ENCODE measurements at places on chromosomes 13 and 19.
A peak's percentile ranks its signal among the peaks of the same experiment; 100 is the strongest.

DNA sequence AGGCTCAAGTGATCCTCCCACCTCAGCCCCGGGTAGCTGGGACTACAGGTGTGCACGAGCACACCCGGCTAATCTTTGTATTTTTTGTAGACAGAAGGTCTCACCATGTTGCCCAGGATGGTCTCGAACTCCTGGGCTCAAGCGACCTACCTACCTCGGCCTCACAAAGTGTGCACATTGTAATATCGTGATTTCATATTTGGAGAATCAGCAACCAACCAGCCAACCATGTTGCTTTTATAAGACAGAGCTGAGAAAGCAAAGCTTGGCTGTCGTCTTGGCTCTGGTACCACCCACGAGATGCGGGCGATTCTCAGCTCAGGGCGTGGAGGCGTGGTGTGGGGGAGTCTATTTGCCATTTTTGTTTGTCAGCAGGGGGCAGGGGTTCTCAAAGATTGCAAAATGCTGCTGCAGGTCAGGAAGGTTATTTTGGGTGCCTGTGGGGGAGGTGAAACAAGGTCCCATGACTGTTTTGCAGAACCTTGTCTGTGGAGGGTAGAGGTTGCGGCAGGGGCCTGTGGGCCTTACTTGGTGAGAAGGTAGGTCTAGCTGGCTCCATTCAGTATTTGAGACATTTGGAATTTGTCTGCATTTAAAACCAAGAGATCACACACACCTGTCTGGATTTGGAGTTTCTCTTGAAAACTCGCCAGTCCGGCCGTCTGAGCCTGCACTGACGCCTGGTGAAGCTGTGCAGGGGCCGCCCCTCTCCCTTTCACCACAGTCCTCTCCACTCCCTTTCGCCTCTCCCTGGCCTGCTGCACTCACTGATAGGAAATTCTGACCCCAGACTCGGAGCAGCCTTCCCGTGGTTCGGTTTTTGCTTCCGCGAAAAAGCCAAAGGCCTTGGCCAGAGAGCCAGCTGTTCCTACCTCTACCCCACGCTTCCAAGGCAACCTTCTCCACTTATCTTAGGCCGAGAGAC lies 15.4 kb downstream of the TNFAIP8L1 start:
- DNase-seq, result no peak

DNA sequence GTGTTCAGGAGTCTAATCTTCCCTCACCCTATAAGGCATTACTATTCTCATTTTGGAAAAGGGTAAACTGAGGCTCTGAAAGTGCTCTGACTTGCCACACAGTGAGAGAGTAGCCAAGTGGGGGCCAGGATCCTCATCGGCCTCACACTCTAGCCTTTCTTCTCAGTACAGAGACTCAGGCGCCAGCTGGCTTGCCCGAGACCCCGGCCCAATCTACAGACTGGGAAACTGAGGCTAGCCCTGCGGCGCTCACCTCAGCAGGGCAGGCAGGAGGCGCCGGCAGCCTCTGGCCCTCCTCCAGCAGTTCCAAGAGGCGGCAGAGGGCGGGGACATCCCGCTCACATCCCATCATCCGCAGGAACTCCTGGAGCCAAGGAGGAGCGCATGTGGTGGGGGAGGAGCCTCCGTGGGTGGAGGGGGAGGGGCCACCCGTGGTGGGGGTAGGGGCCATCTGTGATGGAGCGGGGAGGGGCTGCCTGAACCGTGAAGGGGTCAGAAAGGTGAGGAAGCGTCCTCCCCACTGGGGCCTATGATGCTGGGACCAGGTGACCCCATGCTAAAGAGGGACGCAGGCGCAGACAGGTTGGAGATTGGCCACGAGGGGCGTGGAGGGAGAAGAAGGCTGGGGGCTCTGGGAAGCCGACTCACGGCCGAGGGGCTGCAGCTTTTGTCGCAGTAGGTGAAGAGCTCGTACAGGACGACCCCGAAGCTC lies 8.7 kb upstream of the INSL3 start:
- no peak for DNase-seq

DNA sequence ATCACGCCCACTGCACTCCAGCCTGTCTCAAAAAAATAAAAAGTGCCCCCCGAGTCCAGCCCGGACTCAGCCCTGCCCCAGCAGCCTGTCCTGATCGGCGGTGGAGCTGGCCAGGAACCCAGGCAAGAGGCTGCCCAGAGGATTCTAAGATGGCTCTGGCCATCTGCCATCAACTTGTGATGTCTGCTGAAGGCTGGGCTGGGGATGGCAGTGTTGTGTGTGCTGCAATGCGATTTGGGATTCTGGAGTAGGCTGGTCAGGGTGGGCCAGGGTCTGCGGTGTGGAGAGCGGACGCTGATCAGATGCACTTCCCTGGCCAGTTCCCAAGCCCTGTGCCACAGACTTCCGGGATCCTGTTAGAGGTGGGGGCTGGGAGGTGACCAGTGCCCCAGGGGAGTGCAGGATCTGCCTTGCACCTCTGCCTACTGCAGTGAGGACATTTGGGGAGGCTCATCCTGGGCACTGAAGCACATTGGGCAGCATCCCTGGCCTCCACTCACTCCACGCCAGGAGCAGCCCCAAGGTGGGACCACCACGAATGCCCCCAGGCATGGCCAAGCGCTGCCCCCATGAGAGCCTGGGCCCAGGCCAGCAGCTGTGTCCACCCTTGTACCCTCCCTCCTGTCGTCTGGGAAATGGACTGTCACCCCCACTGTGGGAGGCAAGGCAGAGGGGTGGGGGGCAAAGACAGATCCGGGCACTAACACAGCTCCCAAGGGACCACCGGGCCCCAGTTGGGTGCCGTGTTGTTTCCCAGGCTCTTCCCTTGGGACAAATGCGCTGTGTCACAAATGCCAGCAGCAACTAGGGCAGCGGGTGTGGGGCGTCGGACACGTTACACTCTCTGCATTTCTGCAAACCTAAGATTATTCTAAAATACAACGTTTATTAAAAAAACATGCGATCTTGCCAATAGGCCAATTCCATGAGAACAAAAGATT lies 3.4 kb upstream of the TBXA2R start:
- DNase-seq, result no peak

GRCh38 chr19:38737281-38737865 lies 6.9 kb downstream of the CAPN12 start:
- DNase-seq, result peak; percentile 2

DNA sequence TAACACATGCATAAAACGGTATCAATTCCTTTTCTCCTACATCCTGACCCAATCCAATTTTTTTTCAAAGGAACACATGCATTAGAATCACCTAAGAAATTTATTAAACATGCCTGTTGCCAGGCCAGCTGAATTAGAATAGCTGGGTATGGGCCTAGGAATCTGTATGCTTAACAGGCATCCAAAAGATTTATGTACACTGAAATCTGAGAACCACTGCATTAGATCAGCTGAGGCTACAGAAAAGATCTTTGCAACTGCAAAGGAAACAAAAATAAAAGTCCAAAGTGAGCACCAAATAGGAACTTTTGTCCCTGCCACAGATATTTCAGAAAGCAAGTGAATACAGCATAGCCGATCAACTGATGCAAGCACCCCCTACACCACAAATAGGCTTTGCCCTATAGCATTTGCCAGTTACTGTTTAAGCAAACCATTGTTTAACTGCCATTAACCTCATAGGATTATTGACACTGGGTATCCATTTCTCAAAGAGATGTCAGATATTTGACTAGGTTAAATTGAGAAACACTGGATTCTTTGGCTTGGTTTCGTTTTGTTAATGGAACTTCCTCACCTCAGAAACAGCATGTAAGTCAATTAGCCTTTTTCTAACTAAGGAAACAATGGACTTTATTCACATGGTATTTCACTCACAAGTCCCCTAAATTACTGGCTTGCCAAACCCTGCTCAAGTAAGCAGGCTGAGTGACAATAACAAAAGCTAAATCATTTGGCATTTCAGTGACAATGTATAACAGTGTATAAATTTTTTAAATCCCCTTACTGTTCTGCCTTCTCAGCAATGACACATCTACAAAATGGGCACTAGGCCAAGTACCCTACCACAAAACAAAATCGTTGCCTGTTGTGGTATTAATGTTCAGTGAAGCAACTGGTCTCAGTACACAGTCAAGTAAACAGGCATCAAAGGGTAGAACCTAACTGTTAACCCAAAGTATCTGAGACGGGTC lies 67.8 kb downstream of the SUCLA2 start:
- DNase-seq, result peak; percentile 5

GRCh38 chr19:33818411-33818810 lies 21.7 kb downstream of the KCTD15 start:
- no peak for DNase-seq

GRCh38 chr19:4439243-4439642 lies 18.4 kb downstream of the UBXN6 start:
- DNase-seq, result no peak

DNA sequence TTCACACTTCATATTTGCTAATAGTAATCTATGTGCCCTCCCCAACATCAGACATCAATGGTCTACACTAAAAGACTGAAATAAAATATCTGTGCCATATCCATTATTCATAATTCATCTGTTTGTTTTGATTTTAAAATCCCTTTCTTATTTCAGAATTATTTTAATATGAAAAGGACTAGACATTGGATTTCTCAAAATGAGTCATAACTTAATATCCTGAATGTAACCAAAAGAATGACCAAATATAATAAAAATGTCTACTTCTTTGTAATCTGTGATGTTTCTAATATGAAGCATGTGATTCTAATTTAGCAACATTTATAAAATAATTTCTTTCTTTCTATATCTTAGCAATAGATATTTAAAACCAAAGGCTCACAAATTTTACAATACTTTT lies 64.9 kb downstream of the MZT1 start:
- DNase-seq, result no peak

GRCh38 chr13:73833325-73834070 lies 300.7 kb downstream of the KLF12 start:
- no peak for DNase-seq

- no peak for DNase-seq
These were observed at the start of gene ING1 for GRCh38 chr13:110713642-110713952. ING1 (plus strand) TSS chr13:110713700; CDS start chr13:110714150, 450 bp downstream.

GRCh38 chr13:92355213-92355612 lies 871.4 kb upstream of the GPC6 start:
- DNase-seq, result peak; percentile 32

DNA sequence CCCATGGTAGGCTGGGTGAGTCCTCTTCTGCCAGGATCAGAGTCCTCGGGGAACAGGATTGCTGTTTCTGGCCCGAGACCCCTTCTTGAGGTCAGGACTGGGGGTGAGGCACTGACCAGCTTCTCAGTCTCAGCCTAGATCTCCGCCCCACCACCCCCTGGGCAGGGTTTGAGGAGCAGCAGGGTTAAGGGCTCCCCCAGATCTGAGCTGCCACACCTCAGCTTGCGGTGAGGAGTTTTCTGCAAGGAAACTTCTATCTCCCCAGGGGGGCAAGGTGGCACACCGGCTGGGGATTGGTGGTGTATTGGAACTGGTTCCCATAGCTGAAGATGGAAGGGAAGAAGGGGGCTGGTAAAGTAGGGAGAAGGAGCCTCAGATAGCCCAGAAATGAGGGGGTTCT lies 19.5 kb downstream of the CHST8 start:
- DNase-seq, result no peak

GRCh38 chr13:94431987-94432386 lies 47.5 kb downstream of the DCT start:
- DNase-seq, result no peak

All from AML-193 (cell line).